Stimulated activated CD8-positive, alpha-beta memory T cell treated with anti-CD3 and anti-CD28 coated beads, Interleukin-4, amount 100 ng/mL, for 24 hours (primary cell): ENCODE measurements at places on chromosomes 1 and 21.

- peak; percentile 9 for DNase-seq
Measured at GRCh38 chr1:33255347-33256220, 708 bp upstream of the ZNF362 start.

GRCh38 chr21:28224191-28224726, 768.4 kb downstream of the LTN1 start:
- no peak for DNase-seq

GRCh38 chr1:55049271-55049913, 10.0 kb downstream of the PCSK9 start:
- DNase-seq = no peak

- DNase-seq = peak; percentile 57
Measured at GRCh38 chr1:154878371-154879037, 8.4 kb upstream of the KCNN3 start.

DNA sequence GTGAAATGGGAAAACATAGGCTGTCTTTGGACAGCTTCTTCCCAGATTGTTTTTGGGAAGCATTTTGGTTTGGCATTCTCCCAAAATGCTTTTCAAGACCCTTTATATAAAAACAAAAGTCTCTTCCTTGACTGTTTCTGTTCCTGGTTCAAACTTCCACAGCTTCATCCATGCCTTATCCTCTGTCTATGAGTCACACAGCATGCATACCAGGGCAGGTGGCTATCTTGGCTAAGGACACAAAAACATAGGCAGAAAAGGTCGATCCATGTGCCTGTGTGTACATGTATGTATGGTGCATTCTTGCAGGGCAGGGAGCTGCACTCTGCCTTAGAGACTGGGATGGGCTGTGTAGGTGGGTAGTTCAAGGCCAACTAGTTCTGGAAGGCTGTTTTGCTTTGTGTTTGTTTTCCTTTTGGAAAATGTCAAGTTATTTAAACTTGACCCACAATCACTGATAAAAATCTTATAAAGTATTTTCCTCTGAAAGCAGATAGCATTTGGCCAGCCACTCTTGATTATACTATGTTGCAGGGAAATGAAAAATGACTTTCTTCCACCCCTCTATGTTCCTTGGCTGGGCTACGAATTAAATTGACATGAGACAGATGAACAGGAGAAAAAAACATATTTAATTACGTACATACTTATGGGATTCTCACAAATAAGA, 437.0 kb downstream of the SIPA1L2 start:
- no peak for DNase-seq

- DNase-seq = no peak
Measured at GRCh38 chr1:180462102-180462501, 40.3 kb downstream of the ACBD6 start.

DNA sequence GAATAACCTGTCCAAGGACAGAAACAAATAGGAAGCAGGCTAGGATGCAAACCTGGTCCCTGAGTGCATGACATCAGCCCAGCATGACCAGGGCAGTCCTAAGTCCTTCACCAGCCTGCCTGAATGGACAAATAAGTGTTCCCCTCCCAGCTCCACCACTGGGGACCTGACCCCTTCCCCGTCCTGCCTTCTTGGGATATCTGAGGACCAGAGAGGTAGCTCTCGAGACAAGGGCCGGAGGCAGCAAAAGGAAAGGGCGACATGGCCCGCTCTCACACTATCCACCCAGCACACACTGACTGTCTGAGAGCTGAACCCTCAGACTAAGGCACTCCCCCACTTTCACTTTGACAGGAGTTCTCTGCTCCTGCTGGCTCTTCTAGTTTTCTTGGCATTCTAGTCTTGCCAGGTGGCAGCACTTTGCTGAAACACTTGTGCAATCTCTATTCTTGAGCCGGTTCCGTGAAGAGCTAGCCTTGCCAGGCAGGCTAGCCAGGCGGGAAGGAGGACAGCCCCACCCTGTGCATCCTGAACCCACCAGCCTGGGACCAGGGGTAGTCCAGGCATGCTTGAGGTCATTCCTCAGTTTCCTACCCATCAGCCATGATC, 251.1 kb upstream of the RAB4A start:
- DNase-seq = no peak

- DNase-seq = no peak
Measured at GRCh38 chr1:20601129-20601825, 12.4 kb downstream of the CDA start.

GRCh38 chr21:14846621-14847020, 218.2 kb downstream of the NRIP1 start:
- DNase-seq = no peak

DNA sequence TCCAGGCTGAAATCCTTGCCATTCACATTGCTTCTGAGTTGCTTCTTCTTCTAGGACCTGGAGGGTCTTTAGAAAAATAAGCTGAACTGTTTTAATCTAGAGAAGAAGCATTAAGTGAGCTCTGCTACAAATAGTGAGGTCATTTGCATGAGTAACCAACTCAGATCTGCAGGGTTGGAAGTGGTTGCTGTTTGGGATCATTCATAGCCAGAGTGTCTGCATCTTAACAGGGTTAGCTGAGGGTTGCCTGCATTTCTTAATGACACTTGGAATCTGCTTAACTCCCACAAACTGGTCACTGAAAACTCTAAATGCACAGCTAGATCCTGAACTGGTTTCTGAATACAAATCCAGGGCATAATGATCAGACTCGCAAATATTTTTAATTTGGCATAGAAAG, 9.9 kb downstream of the CNIH3 start:
- DNase-seq = no peak

GRCh38 chr1:53190210-53190611, 6.4 kb upstream of the CPT2 start:
- no peak for DNase-seq

DNA sequence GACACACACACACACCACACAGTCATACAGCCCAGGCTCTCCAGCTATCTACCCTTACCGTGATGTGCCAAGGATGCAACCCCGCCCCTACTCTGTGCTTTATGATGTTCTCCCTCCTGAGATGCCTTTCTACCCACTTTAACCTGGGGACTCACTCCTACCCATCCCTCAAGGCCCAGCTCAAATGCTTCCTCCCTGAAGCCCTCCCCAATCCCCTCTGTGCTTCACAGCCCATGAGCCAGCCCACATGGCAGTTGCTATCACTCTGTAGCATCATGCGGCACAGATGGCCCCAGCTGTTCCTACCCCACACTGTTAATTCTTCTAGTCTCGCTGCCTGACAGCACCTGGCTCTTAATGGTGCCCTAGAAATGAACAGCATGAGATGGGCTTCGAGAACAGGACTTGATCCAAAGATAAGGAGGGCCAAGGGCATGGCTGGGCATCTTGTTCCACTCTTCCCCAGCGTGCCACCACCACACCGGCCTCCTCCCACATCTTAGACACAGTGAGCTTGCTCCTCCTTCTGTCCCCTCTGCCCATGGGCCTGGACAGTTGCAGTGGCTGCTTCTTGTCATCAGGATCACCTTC, 109.8 kb downstream of the GLIS1 start:
- DNase-seq = no peak

DNA sequence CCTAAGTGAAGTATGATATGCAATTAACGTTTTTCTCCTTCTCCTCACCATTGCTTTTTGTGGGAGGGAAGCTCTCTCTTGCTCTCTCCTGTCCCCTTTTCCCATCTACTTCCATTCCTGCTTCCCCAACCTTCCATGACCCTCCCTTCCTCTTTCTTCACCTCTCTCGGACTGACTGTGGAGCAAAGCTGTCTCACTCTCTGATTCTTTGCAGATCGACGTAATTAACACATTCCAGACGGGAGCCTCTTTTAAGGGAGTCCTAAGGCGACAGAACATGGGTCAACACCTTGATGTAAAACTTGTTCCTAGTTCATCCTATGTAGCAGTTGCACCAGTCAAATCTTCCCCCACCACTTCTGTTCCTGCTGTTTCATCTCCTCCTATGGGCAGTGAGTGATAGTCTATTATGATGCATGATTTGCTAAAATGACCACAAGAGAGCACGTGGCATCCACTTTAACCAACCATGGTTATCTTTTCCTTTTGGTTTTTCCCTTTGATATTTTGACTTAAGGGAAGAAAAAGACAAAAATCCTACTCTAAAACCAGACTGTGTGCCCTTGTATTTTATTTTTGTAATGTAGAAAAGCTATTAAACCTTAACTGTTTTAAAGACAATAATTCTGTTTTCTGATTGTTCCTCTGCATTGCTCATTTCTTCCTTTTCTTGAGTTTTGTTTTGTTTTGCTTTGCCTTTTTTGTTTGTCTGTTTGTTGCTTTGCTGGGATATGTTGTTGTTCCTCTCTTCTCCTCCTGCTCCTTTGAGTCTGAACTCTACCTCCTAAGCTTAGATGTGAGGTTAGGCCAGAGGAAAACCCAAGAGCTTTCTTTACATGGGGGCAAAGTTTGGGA, 31.7 kb upstream of the LAX1 start:
- DNase-seq = no peak

DNA sequence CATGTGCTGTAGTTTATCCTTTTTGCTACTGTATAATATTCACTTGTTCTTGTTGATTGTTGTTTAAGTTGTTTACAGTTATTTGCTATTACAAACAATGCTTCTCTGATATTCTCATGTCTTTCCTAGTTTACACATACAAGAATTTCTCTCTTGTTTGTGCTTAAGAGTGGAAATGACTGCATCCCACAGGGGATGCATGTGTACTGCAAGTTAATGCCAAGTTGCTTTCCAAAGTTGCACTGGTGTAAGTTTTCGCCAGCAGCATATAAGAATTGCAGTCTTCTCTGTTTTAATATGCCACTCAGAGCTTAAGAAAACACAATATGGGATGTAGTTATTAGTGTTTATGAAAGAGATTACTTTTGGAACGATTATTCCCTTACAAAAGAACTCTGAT, 97.7 kb downstream of the NEK7 start:
- DNase-seq = no peak

- DNase-seq = no peak
Measured at GRCh38 chr1:193905288-193906085, 719.1 kb upstream of the B3GALT2 start.

- DNase-seq = no peak
Measured at GRCh38 chr1:238153253-238153652, 262.5 kb upstream of the ZP4 start.

GRCh38 chr1:57164584-57164983, 198.8 kb upstream of the C8B start:
- DNase-seq = no peak

DNA sequence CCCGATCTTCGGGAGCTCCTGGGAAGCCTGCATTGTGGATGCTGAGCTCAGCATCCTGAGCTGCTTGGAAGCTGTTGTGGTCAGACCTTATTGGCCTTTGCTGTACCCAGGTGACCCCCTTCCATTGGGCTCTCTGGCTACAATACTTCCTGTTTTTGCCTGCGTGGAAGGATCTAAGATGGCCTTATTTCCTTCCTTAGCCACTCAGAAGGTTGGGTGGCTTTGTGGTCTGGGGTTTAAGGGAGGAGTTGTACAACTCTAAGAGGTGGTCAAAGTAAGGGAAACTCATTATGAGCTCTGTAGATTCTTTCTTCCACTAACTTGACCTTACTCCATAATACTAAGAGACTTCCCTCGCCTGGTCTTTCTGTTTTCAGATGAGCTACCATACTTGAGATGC, 17.7 kb downstream of the PFKFB2 start:
- DNase-seq = no peak

DNA sequence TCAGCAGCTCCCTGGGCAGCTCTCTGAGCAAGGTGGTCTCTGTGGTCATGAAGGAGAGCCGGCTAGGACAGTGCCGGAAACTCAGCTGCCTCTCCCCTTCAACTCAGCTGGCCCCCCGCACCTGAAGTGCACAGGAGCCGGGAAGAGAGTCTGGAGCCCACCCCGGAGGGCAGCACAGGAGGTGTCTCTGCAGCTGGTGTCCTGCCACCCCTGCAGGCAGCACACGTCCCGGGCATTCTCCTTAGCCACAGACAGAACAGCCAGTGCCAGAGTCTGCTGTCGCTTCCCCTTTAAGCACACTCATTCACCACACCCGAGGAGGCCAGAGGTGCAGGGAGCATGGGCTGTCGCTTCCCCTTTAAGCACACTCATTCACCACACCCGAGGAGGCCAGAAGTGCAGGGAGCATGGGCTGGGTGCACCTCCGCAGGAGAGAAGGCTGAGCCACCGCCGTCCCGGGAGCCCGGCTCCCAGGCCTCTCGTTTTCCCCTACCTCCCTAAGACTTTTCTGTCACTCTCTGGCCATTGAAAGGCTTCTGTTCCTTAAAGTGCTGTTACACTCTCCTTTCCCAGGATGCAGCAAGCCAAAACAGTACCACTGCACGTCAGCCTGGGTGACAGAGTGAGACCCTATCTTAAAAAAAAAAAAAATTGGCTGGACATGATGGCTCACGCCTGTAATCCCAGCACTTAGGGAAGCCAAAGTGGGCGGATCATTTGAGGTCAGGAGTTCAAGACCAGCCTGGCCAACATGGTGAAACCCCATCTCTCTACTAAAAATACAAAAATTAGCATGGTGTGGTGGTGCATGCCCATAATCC, 16.9 kb upstream of the SAMD11 start:
- DNase-seq = no peak

DNA sequence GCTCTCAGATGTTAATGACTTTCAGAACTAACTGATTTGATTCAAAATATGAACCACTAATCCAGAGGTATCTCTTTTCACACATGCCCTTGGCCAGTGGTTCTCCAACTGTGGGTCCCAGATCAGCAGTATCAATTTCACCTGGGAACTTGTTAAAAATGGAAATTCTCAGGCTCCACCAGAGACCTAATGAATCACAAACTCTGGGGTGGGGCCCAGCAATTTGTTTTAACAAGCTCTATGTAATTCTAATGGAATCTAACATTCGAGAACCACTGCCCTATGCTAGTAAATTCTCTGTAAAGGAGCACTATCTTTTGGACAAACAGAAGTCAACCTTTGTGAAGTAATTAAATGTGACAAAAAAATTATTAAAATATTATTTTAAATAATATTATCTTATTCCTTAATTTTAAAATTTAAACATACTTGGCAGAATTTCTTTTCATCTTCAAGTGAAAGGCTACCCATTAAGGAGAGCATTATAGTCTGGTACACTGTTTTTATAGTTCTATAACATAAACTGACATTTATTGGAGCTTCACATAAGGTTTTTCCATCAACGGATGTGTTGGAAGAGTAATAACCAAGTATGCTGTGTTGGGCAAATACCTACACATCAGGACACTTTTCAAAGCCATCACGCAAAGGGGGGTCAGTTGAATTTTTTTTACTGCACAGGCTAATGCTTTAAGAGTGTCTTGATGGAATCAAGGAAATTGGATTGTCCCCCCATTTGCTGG, 130.4 kb downstream of the LHX4 start:
- no peak for DNase-seq

- DNase-seq = no peak
Measured at GRCh38 chr1:244273845-244274619, 177.7 kb downstream of the ADSS2 start.

DNA sequence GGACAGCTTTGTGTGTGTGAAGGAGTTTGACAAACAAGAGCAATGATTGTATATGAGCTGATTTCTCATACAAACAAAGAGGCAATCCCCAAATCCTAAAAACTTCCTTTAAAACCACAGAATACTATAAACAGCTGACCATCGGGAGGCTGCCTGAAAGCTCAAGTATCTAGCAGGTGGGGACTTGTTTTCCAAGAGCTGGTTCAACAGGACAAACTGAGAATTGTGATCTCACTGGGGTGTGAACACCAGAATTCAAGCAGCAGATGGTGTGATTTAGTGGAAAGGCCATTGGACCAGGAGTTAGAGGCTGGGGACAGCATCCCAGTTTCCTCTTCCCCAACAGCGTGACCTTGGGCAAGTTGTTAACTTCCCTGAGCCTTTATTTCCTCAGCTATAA, 13.9 kb downstream of the LMX1A start:
- DNase-seq = no peak
